ENCODE measurements at places on chromosomes 1 and 21. TPM values are rescaled to one million over a fixed set of nuclear protein-coding genes. Genes with fewer than 3 reads are reported as not detected.

SLC30A2 gene
- not detected for total RNA-seq

SLC9C2 gene
- total RNA-seq = not detected

SCYL3 gene
- total RNA-seq = 8.2 TPM

TMPRSS3 gene
- not detected for total RNA-seq

MRPS15 gene
- total RNA-seq = 88.1 TPM

ITPKB gene
- total RNA-seq = 0.07 TPM

- DNase-seq = no peak
Measured at GRCh38 chr1:7570311-7570710, 200.8 kb upstream of the VAMP3 start.

DNA sequence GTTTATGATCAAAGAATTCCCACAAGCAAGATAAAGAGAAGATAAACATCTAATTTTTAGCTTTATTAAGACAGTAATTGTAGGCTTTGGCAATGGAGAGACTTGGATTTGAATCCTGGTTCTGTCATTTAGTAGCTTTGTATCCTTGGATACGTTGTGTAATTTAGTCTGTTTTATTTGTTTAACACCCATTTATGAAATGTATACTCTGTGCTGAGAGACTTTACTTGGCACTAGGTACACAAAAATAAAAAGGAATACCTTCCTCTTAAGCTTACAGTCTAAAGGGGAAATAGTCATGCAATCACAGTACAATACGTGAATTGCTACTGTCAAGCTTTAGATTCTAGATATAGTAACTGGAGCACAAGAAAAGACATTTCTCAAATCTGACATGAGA lies 23.8 kb downstream of the ZMPSTE24 start:
- no peak for DNase-seq

DNA sequence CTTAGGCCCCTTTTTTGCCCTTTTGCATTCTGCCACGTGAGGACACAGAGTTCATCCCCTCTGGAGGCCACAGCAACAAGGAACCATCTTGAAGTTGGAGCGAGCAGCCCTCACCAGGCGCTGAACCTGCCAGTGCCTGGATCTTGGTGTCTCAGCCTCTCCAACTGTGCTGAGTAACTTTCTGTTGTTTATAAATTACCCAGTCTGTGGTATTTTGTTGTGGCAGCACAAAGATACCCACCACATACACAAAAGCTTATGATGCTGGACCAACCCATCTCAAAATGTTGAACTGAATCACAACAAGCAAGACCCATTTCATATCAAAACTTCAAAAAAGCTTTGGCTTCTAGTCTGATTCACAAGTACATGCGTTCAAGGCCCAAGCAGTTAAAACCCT lies 649.9 kb downstream of the KIF26B start:
- no peak for DNase-seq

DNA sequence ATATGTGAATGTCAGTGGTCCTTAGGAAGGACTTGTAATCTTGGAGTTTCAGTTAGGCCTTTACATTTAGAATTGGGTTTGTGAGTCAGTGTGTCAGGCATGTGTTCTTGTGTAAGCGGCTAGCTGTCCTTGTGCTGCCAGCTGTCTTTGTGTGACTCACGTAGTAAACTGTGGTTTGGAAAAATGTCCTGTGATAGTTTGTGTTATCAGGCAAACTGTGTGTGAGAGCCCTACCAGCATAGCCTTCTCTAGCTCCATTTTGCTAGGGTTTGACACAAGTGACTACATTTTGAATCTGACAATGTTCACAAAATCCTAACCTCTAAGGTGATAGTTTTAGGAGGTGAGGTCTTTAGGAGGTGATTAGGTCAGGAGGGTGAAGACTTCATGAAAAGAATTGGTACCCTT lies 6.9 kb upstream of the SLC35D1 start:
- DNase-seq = peak; percentile 13

- no peak for DNase-seq
Measured at GRCh38 chr1:244066954-244067716, 16.1 kb downstream of the ZBTB18 start.

DNA sequence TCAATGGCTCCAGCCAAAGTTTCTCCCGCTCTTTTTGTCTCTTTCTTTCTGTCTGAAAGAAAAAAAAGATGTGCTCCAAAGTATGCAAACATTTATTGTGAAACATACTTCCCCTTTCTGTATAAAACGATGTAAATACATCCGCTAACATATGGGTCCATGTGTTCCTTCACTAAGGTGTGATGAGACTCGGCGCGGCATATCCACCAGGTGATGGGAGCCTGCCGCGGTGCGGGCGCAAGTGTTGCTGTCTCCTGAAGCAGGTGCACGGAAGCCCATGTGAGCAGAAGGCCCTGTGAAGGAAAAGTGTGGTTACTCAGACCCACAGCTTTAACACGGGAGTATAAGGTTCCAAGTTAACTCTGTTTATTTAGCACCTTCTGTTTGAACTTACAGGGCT lies 466.6 kb upstream of the C1orf87 start:
- no peak for DNase-seq

DNA sequence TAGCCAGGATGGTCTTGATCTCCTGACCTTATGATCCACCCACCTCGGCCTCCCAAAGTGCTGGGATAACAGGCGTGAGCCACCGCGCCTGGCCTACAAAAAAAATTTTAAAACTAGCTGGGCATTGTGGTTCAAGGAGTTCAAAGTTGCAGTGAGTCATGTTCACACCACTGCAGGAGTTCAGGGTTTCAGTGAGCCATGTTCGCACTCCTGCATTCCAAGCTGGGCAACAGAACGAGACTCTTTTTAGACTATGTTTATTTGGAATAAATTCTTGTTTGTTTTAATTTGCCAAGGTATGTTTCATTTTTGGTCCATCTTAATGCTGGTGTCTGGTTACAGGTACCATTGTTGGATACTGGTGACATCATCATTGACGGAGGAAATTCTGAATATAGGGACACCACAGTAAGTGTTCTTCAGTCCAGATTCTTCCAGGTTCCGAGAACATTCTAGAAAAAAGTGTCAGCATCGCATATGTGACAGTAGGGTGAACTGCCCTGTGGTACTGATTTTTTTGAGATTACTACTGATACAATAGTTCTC lies 3.9 kb downstream of the PGD start:
- DNase-seq = no peak

DNA sequence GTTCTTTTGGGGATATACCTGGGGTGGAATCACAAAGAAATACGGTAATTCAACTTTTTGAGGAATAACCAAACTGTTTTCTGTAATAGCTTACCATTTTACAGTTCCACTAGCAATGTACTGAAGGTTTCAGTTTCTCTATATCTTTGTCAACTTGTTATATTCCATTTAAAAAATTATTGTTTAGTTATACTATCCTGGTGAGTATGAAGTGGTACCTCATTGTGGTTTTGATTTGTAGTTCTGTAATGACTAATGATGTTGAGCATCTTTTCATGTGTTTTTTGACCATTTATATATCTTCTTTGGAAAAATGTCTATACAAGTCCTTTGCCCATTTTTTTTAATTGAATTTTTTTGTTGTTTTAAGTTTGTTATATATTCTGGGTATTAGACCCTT lies 39.4 kb downstream of the MAST2 start:
- DNase-seq = no peak

DNA sequence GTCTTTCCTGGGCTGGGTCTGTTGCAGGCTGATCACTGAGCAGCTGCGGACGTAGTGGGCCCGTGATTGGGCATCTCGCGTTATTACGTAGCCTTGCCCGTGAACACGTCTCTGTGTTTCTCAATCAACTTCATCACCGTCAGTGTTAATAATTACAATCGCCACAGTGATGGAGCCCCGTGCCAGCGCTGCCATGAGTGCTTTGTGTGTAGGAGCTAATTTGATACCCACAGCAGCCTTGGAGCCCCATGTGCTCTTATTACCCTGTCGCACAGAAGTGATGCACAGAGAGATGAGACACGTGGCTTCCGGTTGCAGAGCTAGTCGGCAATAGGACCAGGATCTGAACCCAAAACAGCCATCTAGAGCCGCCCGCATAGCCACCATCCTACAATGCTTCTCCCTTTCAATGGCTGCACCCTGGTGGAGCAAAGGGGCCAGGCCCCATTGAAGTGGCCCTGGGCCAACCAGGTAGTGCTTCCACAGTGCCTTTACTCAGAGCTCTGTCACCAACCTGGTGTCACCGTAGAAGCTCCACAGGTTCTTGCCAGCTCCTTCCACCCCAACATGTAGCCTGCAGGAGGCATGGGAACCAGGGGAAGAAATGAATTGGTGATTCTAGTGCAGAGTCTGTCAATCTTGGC lies 398.5 kb upstream of the VAMP3 start:
- DNase-seq = no peak

DNA sequence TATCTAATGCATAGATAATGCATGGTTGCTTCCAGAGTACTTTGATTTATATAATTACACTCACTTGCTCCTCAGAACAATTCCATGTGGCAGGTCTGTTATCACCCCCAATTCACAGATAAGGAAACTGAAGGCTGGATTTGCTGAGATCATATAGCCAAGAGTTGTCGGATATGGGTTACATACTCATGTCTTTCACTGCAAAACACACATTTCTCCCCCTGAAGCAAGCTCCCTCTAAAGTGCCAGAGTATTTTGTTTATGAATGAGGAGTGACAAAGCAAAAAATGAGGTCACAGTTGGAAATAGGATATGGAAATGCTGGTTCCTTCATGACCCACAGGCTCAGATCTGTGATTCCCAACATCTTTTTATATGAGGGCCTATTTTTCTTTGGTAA lies 134.2 kb downstream of the ROR1 start:
- no peak for DNase-seq

- no peak for DNase-seq
Measured at GRCh38 chr21:31471865-31472264, 127.8 kb upstream of the TIAM1 start.

DNA sequence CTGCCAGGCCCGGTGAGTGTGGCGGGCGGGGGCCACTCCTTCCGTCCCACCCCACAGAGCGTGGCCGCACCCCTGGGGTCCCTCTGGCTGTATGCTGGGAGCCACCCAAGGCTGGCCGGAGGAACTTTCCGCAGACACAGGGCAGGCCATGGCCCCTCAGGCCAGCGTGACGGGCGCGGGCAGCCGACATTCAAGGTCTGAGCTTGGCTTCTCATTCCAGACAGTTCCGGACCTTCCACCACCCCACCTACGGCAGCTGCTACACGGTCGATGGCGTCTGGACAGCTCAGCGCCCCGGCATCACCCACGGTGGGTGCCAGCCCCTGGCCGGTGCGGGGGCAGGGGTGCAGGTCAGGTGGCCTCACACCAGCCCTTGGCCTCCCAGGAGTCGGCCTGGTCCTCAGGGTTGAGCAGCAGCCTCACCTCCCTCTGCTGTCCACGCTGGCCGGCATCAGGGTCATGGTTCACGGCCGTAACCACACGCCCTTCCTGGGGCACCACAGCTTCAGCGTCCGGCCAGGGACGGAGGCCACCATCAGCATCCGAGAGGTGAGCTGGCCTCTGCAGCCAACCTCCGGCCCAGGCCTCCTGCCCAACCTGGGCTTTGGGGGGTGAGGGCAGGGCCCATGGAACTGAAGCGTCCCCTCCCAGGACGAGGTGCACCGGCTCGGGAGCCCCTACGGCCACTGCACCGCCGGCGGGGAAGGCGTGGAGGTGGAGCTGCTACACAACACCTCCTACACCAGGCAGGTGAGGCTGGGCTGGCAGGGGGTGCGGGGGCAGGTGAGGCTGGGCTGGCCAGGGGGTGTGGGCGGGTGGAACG lies 7.3 kb downstream of the SCNN1D start:
- DNase-seq = no peak

- DNase-seq = no peak
Measured at GRCh38 chr1:116741836-116742565, 12.2 kb upstream of the CD2 start.

DNA sequence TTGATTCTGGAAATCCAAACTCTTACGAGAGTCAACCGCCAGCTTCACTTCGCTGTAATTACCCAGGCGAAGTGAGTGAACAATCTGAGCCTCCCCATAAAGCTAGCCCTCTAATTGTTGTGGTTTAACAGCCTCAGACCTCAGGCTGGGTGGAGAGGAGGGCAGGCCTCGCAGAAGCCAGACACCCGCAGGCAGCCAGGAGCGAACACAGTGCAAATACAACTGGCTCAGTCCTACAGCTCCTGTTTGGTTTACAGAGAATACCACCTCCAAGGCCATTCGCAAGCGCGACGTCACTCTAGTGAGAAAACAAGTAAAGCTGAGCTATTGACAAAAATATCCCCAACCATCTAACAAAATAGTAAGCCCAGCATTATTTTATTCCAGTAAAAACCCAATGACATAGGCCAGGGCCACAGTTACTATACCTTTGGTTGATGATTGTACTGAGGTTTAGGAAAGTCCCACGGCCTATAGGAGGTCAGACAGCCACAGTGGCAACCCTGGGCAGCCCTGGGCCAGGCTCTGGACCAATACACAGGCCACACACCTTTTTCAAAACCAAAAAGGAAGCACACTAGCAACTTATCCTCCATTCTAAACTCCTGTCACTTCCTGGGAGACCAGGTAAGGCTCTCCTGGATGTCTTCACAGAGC lies 163.3 kb downstream of the ETS2 start:
- no peak for DNase-seq

GRCh38 chr1:18903291-18903756 lies 969 bp upstream of the ALDH4A1 start:
- no peak for DNase-seq

DNA sequence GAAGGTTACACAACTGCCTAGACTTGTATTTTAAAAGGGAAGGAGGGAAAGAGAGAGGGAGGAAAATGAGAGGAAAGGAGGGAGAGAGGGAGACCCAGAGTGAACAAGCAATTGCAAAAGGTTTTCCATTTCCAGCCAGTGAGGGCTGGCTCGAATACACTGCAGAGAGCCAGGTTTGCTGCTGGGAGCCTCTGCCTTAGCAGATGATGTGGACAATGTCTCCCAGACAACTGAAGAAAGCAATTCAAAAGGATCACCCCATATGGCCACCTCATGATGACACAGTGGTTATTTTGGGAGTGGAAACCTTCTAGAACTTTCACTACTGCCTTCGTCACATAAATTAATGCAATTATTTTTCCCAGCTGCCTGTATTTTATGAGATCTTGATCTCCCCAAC lies 86.4 kb downstream of the BCAR3 start:
- no peak for DNase-seq

DNA sequence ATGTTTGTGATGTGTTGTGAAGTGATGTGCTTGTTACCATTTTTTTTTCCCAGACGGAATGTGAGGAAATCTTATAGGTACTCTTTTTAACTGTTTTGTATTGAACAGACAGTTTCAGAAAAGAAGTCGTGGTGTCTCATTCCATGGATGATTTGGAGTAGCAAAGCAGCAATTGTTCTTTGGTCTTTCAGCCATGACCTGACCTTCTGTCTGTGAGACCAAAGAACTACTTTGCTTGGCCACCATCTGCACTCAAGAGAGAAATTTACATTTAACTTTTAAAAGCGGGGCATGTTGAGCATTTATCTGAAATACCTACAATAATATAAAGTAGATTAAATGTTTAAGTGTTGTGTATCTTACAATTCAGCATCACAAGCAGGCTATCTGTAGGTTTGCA lies 90.2 kb downstream of the SDCCAG8 start:
- no peak for DNase-seq

Measured in Caki2 (cell line).